ENCODE measurements at places on chromosomes 1 and 21.

DNA sequence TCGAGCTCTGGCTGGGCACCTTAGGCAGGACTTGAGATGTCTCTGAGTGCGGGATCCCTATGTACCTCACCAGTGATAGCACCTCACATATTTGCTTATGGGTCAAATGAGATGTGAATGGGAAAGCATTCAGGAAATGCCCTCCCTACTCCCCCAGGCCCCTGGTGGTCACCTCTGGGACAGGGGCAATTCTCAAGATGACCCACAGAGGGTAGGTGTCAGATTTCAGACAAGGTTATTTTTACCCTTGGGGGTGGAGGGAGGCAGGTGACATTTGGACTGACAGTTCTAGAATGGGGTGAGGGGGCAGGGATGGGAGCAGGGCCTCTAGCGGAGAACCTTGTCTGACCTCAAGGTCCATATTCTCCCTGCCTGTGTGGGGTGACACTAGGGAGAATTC is 27.1 kb downstream of the ACOT11 start:
- DNase-seq, result no peak

GRCh38 chr1:119946724-119947123 is 50.4 kb upstream of the ADAM30 start:
- no peak for DNase-seq

DNA sequence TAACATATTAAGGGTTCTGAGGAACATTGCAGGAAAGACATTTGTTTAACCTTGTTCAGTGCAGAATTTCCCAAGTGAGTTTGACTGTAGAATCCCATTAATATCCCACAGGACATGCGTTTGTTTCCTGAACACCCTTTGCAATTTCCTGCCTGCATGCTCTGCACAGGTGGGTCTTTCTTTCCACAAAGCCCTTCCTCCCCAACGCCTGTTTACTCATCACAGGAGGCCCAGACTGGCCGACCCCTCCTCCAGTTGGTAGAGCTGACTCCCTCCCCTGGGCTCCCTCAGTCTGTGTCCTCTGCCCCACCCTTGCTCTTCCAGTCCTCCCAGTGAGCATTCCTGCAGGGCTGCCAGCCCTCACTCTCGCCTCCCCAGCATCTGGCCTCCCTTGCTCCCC is 47.5 kb upstream of the CTPS1 start:
- DNase-seq, result no peak

DNA sequence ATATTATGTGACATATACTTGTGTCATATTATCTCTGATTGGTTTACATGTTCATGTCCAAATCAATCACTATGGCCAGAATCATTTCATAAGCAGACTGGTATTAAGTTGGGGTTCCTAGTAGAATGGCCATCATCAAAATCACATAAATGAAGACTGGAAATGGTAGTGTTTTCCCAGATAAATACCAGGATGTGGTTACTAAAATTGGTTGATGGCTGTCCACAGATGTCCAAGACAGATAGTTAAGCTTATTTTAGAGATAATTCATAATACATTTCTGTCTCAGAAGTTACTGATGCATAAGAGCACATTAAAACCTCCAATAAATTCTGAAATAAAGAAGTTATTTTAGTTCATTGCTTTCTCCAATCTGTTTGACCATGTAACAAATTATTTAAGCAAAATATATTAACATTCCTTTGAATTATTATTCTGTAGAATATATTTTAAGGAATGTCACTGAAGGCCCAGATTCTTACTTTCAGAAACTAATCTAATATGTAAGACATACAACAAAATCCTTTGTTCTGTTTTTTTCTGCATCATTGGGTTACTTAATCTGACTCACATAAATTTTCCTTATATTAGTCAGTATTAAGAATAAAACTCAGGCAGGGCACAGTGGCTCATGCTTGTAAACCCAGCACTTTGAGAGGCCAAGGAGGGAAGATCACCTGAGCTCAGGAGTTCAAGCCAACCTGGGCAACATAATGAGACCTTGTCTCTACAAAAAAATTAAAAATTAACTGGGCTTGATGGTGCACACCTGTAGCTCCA is 483.9 kb downstream of the PTPRC start:
- DNase-seq, result no peak

DNA sequence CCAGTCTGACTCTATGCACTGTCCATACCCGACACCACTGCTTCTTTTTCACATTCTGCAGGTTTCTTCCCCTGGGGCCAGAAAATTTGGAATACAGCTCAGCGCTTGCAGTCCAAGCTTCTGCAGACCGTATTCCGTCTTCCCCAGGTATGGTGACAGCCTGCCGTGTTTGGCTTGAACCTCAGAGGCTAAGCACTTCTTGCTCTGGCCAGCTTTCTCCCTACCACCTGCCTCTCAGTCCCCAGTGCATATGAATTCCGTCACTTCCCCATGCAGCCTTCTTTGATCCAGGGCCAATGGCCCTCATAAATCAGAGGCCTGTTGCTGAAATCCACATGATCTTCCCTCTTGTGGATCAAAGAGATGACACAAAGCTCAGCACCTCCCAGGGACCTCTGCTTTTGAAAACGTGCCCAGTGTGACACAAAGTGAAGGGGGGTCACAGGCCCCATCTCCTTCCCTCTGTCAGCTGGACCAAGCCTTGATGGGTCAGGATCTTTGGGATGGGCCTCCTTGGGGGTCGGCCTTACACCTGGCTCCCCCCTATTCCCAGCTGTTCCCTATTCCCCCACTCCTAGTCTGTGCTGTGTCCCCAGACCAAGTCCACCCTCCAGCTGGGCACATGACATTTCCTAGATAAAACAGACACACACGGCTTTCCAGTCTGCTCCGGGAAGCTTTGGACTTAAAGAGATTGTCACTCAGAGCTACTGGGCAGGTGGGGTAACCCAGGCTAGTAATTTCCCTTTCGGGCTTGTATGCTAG is 66.6 kb downstream of the HMGB4 start:
- no peak for DNase-seq

DNA sequence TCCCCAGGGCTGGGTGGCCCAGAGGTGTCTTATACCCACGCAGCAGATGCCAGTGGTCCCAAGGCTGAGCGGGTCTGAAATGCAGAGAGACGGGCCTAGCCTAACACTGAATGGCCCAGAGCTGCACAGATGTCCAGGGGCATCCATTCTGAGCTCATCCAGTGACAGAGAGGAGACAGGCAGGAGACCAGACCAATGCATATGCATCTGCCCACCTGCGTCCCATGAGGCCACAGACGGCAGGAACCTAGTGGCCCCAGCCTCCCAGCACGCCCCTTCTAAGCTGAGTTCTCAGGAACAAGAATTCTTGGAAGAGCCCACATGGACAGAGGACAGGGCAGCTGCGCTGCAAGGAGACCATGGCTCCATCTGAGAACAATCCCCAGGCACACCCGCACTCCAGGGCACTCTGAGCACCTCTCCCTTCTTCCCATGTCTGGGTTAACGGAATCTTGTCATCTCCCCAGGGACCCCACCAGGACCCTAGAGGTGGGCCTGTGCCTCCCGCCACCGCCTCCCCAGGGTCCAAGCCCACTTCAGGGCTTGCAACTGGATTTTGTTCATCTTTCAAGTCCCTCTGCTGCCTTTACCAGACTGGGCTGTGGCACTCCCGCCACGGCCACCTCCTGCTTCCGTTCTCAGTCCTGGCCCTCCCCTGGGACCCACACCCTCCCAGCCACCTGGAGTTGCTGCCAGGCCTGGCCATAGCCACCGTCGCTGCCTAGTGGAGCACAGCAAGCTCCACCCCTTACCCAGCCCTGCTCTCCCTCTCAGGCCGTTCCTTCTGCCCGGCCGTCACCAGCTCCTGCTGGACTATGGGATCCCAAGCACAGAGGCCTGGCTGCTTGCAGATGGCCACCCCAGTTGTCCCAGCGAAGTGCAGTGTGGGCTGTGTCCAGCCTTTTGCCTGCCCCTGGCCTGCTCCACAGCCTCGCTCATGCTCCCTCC is 3.3 kb downstream of the WNT3A start:
- peak; percentile 58 for DNase-seq

- DNase-seq, result peak; percentile 74
Measured at GRCh38 chr1:181128592-181129497, 40.3 kb downstream of the IER5 start.

GRCh38 chr1:34712007-34712688 is 42.7 kb upstream of the GJB5 start:
- DNase-seq, result no peak

DNA sequence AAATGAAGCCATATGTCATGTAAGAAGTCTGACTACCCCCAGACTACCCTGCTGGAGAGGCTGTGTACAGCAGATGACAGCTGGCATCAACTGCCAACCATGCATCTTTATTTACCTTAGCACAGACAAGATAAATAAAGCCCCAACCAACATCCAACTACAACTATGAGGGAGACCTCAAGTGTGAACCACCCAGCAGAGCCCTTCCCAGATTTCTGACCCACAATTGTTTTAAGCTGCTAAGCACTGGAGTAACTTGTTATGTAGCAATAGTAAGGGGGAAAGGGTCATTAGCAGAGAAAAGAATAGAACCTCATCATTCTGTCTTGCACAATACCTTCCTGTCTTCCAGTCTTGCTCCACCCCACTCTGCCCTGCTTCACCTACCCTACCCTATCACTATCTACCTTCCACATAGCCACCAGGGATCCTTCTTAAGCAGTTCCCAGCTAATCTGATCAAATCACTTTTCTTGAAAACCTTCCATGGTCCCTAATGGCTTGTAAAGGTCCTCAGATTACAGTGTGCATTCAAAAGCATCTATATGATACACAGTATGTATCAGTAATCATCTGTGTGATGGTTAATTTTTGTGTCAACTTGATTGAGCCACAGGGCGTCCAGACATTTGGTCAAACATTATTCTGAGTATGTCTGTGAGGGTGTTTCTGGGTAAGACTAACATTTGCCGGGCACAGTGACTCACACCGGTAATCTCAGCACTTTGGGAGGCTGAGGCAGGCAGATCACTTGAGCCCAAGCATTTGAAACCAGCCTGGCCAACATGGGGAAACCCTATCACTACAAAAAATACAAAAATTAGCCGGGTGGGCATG is 19.6 kb upstream of the RBM15 start:
- no peak for DNase-seq

GRCh38 chr1:167499664-167500101 is 18.6 kb downstream of the CD247 start:
- DNase-seq, result peak; percentile 87

- peak; percentile 50 for DNase-seq
Measured at GRCh38 chr1:167627615-167627864, 2.5 kb upstream of the RCSD1 start.

- DNase-seq, result no peak
Measured at GRCh38 chr1:203130358-203130985, 2.9 kb downstream of the ADORA1 start.

DNA sequence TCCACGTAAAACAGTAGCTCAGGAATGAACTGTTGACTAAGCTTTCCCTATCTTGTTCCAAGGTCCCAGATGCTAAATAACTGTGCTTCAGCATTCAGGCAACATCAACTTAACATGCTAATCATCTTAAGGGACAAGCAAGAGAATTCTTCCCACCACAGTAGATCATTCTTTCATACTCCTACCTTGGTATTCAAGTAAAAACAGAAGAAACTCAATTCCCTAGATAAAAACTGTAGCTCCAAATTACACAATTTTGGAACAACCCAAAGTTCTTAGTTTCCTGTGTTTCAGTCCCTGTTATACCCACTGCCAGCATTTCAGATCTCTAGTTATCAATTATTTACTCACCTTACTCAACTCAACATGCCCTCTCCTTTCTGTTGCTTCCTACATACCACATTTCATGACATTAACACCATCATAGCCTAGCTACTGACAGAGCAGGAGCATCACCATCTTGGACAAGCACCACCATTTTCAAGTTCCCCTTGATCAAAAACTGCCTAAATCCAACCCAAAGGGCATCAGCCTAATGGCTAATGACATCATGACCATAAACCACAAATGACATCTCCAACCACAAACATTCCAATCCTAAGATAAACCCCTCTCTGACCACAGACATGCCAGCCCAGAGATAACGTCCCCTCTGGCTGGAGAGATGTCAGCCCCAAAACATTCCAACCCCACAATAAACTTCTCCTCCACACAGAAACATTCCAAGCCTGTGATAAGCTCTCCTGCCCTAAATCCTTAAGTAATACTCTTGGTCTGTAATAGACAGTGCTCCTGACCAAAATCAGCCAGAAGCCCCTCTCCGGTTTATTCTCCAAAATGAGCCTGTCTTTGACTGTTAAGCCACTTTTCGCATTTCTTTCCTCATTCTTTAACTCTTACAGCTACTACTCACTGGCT is 191.2 kb downstream of the RERE start:
- no peak for DNase-seq

DNA sequence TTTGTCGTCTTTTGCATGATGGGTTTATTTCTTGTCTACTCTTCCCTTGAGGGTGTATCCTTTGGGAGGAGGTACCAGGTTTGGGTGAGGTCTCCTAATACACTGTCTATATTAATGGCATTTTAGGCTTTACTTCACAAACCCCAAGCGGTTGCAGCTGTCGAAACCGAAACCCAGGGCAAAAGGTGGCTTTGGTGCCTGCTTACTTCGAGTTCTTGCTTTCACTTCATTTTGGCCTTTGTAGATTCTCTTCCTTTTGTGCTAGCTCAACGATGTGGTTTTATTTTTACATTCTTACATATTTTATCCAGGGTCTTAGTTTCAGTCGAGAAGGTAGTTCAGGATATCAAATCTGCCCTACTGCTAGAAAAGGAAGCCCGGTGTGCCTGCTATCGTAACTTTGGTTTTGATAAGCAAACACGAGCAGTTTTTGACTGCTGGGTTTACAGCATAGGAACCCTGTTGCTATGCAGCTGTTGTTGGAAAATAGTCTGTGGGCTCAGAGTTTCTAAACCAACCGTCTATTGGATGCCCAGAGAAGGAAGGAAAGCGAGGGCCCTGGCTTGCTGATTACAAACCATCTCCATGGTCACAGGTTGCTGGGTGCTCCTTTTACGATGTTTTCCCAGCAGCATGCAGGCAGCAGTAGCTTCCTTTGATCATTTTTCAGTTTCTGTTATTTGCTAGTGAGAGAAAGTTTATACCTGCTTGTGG is 9.8 kb upstream of the TSPAN2 start:
- DNase-seq, result peak; percentile 55

DNA sequence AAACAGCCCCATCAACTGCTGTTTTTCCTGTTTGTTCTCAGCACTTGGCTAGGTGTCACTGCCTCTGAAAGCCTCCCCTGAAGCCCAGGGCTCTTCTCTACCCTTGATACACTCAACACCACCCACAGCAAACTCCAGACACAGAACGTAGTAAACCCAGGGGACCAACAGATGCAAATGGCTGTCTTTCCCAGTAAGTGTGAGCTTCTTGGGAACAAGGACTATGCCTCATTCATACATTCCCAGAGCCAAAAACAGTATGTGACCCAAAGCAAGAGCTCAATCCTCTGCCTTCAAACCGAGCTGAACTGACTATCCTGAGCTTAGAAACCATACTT is 4.4 kb downstream of the LBR start:
- DNase-seq, result no peak

DNA sequence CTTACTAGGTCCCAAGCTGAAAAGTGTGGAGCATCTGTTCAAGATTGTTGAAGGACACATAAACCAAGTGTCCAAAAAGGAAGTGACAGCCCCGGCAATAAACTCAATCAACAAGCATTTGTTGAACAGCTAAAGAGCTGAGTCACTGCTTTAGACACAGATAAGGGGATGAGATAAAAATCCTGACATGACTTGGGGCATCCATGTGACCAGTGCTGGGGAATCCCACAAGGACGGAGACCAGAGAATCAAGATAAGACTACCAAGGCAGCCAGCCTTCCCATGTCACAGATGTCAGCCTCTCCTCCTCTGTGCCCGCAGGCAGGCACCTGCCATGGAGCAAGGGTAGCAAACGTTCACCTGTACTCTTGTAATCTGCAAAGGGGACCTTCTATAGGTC is 118.6 kb upstream of the KAZN start:
- DNase-seq, result no peak
